ENCODE measurements at places on chromosomes 1 and 21.

DNA sequence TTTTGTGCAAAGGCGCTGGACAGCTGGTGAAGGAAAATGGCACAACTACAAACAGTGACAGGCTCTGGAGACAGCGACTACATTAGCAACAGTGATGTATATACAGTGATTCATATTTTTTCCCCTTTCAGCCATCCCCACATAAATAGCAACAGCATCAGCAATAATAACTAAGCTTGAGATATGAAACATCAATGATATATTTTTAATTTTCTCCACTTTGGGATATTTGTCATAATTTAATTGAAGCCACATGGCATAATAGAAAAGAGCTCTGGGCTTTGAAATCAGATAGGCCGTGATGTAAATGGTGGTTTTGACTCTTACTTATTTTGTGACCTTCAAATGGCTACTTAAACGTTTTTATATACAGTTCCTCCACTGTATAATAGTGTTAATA, 764.3 kb upstream of the PRMT6 start:
- no peak for DNase-seq

DNA sequence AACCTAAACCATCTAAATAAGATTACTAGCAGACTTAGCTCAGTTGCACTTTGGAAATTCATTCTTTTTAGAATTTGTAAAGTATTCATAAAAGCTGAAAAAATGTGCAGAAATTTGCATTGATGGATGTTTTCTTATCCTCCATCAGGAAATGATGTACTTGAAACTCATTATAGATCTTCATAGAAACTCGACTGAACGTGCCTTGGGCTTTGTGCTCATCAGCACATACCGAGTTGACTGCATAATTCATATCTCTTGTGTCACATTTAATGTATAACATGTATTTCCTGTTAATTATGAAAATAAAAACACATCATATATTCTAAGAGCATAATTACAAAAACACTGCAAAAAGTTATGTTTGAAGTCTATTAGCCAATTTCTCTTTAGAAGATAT, 290.9 kb upstream of the NR5A2 start:
- no peak for DNase-seq

DNA sequence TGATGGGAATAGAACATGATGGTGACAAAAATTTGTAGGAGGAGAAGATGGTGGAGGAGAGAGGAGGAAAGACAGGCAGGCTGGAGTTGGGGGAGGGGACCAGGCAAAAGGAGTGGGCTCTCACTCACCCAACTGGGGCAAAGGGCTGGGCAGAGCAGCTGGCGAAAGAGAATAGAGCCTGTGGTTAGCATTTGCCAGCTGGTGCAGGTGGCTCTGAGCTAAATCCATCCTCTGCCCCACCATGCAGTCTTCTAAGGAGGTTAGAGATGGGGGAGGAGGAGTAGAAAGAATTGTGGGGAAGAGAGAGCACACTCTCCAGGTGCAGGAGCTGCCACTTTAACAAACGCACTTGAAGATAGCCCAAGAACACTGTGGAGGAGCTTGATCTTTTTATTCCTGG, 27.6 kb upstream of the SLAMF1 start:
- DNase-seq: no peak

- DNase-seq: no peak
Observed at GRCh38 chr1:208242146-208242545, 2.0 kb downstream of the PLXNA2 start.

DNA sequence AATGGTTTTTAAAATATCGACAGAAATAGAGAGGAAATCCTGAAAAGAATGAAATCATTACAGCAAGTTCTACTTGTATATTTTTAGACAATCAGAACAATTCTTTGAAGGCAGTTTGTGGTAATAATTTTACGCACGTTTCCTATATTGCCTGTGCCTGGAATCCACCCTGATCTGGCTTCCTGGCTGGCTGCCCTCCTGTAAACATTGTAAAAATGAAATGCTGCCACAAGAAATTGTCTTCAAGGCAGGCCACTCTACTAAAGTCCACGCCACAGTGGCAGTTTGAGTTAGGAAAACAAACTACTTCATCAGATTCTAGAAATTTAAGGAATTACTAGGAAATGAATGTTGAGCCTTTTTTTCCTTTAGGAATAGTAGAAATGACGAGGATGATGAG, 454.5 kb upstream of the NR5A2 start:
- DNase-seq: no peak

- DNase-seq: no peak
Observed at GRCh38 chr1:17244821-17245740, 3.8 kb upstream of the PADI3 start.

GRCh38 chr1:204072931-204073836, at the start of gene SOX13:
SOX13 (plus strand) TSS chr1:204073115; CDS start chr1:204112916, 39,801 bp downstream.
- DNase-seq: no peak

DNA sequence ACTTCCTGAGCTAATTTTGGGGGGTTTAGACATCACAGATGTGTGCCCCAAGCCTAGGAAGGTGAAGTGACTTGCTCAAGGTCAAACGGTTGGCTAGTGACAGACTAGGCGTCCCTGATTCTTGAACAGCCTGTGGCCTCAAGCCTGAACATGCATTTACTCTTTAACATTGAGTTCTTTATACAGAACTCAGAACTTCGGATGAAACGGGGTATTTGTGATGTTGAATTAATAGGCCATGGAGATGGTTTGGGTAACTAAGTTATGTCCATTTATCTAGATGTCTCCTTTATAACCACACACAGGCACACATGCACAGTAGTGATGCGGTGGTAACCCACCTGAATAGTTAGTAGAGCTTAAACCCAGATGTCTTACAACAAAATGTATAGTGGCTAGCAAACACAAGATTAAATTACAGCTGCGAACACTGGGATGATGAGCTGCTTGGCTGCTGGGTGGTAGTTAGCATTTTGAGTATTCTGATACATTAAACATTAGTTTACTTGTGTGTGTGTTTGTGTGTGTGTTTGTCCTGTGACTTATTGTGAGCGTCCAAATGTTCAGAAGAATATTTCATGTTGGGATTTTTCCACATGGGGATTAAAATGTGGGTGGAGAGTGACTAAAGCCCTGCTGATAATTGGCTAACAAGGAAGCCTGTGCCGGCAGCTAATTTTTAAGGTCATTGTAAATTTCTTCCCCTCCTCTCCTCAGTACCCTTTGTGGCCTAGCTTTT, 2.3 kb downstream of the ATP1A1 start:
- DNase-seq: no peak

DNA sequence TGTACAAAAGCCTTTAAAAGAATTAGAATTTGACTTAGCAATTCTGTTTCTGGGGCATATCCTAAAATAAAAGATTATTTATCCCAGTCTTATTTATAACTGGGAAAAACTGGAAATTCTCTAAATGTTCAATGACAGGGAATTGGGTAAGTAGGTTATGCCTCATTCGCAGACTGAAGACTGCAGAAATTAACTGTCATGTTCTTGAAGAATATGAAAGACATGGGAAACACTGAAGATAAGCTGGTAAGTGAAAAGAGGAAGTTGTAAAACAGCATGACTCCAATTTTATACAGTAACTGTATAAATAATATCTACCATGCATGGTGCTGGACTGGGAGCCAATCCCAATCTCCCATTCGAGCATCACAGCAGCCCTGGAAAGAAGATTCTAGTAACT, 50.6 kb upstream of the SLC2A1 start:
- no peak for DNase-seq

- DNase-seq: no peak
Observed at GRCh38 chr1:28648008-28648473, 359 bp upstream of the RNU11 start.

DNA sequence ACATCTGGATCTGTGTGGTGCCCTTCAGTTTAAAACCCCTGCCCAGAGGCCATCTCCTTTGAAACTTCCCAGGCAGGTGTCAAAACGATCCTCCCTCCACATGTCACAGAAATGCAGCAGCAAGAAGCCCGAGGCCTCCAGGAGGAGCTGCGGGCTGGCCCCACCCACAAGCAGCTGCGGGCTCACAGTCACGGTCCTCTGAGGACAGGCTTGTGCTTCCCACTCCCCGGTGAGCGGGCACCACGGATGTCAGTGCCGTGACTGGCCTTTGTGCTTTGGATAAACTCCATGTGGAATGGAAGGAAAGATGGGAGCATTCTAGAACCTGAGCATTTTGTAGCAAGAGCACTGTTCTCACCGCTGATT, 65.8 kb downstream of the SIK1 start:
- no peak for DNase-seq

DNA sequence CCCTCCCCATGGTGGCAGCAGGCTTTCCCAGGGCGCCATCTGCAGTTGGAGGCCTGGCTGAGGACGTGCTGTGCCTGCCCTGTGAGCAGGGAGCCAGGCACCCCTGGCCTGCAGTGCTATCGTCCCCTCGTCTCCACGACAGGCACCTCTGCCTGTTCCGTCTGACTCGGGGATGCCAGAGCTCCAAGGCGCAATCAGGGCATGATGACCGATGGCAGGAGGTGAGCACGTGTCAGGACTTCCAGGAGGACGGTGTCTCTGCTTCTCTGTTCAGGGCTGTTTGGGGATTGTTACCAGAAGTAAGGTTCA, 125.2 kb downstream of the PCBP3 start:
- DNase-seq: no peak

- DNase-seq: no peak
Observed at GRCh38 chr1:222046684-222047263, 304.9 kb upstream of the DUSP10 start.

- no peak for DNase-seq
Observed at GRCh38 chr1:66048011-66048410, 255.3 kb downstream of the PDE4B start.

DNA sequence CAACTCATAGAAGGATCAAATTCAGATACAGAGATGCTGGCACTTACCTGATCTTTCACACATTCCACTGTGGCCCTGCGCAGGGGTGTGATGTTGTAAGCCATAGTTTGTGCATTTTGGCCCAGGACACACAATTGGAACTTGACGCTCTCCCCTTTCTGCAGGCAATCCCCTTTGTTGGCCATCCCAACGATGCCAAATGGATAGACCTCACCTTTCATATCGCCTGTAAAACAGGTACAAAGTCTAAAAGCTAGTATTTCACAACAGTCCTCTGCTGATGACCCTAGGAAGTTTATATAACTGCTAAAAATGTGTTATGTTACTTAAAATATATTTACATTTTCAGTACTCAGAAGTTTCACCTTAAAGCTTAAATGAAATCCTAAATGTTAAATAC, 3.9 kb upstream of the NRAS start:
- no peak for DNase-seq

DNA sequence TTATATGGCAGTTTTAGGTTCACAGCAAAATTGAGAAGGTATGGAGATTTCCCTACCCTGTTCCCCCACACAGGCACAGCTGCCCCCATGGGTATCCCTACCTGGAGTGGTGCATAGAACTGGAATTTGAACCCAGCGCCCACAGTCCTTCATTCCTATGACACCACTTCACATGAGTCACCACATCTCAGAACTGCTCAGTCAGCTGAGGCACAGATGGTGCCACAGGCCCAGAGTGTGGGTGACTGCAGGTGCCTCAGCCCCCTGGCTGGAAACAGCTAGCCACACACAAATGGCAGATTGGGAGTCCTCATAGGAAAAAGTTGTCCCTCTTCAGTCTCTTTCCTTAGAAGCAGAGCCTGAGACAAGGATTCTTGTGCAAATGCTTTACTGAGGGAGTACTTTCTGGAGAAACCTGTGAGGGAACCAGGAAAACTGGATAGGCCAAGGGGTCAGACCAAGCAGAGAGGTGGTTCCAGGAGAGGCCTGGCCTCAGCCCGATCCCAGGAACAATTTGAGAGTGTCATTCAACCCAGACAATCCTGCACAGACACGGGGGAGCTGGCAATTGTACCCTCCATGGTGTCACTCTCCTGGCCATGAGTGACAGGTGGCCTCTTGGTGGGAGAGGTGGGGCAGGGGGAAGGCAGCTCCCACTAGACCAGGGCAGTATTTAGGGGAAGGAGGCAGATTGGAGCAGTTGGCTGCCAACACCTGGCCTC, 6.9 kb downstream of the PLA2G2D start:
- no peak for DNase-seq

DNA sequence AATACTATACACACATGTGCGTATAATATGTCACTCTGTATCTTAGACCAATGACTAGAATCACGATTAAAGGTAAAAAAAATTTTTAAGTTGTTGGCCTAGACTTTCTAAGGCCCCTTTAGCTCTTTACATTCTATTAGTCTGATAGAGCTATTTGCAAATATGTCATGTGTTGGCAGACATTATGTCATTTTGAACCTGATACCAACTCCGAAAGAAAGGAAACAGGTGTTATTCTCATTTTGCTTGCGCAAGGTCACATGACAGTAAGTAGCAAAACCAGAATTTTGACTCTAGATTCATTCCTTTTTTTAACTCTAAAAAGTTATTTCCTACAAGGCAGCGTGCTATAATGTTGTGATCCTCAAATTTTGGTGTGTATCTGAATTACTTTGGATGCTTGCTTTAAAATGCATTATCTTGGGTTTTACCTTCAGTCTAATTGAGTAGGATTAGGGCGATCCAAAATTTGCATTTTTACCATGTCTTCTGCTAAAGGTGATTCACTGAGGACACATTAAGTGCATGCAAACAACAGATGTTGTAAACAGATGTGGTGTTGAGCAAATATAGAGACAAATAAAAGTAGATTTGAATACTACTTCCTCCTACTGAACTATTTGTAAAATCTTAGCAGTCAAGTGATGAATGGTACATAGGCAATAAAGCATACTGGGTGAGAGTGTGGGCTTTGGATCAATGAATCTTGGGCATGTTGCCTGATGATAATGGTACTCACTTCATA, 63.5 kb upstream of the KIAA1614 start:
- DNase-seq: no peak

- DNase-seq: no peak
Observed at GRCh38 chr1:206014601-206015000, 9.1 kb downstream of the CTSE start.

DNA sequence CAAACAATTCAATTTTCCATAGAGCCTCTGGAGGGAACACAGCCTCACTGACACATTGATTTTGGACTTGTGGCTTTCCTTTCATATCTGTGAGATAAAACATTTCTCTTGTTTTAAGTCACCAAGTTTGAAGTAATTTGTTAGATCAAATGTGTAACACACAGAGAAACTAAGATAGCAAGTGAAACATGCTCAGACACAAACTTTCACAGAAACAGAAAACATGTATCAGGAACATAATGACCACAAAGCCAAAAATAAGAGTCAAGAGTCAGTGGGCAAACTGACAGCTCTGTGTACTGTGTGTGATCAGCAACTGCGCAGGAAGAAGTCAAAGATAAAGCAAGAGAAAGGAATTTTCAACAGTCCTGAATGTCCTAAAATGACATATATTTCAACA, 1237.5 kb downstream of the AMY1C start:
- DNase-seq: no peak

- no peak for DNase-seq
Observed at GRCh38 chr1:88293691-88294190, 390.3 kb upstream of the PKN2 start.

- no peak for DNase-seq
Observed at GRCh38 chr1:115112496-115113375, 23.4 kb upstream of the TSPAN2 start.

GRCh38 chr1:203082571-203083462, 3.0 kb downstream of the MYOG start:
- no peak for DNase-seq

- DNase-seq: no peak
Observed at GRCh38 chr1:37469386-37469785, 5.0 kb upstream of the ZC3H12A start.
